ENCODE measurements at places on chromosomes 5 and 9. TPM values are rescaled to one million over a fixed set of nuclear protein-coding genes. Genes with fewer than 3 reads are reported as not detected.

CCDC112 gene
- total RNA-seq = 10.4 TPM

DNA sequence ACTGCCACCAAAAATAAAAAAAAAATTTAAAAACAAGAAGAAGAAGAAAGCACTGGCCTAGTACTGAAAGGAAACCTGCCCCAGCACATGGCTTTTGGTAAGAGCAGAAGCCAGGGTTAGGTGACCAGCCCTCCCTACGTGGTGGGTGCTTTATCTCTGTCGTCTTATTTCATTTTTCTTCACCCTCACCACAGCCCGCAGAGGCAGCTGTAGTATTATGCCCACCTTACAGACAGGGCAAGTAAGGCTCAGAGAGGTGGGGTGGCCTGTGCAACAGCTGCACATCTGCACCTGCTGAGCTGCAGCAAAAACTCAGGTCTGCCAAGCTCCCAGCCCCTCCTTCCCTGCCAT lies 140.8 kb upstream of the LMX1B start:
- DNase-seq = no peak

DNA sequence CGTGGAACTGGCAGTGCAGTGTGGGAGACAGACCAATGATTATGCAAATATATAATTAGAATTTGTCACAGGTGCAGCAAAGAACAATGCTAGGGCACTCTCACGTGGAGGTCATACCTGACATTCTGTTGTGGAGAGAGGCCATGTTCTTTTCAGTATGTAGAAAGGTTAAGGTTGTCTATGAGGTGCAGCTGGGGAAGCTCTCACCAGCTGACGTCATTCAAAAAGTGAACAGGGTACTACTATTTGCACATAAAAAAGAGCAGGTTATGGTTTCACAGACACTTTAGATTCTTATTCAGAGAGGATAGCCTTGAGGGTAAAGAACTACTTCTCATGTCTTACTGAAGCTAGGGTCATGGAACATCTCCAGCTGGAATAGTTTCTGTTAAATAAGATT lies 19.1 kb downstream of the SH3GL2 start:
- no peak for DNase-seq

- no peak for DNase-seq
Observed at GRCh38 chr9:83234541-83234940, 171.6 kb upstream of the RASEF start.

Measured in uterus (tissue), 4 donors.